ENCODE measurements at places on chromosomes 16 and 17.

DNA sequence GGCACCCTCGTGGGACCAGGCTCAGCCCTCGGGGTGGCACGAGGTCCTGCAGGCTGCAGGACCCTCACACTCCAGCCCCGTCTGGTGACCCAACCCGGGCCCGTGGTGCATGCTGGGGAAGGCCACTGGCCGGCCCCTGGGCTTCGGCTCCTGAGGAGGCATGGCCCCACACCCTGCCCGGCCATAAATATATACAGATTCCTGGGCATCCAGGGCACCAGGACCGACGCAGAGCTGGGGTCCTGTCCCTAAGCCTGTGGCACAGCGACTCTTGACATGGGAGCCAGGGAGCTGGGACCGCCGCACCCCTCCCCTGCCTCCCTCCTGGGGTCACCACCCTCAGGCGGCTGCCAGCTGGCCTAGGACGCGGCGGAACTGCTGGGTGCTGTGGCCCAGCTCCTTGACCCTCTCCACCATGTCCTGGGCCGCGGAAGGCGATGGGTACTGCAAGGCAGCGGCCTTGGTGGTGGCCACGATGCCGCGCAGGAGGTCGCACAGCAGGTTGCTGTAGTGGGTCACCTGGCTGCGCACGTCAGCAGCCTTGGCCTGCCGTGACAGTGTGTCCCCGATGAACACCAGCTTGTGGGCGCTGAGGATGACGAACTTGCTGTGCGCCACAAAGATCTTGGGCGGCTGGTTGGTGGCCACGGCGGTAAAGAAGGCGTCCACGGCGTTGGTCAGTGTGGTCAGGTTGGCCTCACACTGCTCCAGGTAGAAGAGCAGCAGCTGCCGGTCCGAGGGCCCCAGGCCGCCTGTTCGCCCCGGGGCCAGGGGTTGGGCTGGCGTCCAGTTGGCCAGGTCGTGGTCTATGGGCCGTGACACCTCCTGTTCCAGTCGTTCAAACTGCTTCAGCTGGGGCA lies 10.6 kb downstream of the CTRB1 start:
- no peak for DNase-seq

GRCh38 chr17:4712526-4712925 lies 2.1 kb downstream of the ARRB2 start:
- no peak for DNase-seq

- DNase-seq: peak; percentile 62
These were observed 37.9 kb downstream of the IRF8 start for GRCh38 chr16:85936816-85937215.

DNA sequence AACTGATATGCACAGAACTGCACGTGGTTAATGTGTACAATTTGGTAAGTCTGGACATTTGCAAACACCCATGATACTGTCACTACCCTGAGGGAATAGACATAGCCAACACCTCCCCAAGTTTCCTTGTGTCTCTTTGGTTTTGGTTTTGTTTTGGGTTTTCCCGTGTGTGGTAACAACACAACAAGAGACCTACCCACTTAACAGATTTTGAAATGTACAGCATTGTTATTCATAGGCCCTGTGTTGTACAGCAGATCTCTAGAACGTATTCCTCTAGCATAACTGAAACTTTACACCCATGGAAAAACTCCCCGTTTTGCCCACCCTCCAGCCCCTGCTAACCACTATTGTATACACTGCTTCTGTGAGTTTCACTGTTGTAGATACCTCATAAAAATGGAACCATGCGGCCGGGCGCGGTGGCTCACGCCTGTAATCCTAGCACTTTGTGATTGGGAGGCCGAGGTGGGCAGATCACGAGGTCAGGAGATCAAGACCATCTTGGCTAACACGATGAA lies 76.3 kb upstream of the TBC1D3K start:
- peak; percentile 40 for DNase-seq

Measured in islet precursor cell (in vitro differentiated cells).